T-helper 22 cell (primary cell): ENCODE measurements at places on chromosomes 7 and 10.

DNA sequence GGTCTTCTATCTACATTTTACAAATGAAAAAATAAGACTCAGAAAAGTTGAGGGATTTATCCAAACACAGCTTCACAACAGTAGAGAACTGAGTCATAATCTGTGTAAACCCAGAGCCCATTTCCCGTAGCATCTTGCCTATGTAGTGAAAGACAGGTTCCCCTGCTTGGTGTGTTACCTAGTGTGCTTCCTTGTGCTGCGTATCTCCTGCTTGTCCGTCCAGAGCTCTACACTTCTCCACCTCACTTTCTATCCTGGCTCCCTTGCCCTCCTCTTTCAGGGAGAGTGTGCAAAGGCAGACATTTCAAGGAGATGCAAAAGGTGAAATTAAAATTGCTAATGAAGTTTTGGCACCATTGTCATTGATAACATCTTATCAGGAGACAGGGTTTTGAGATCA is 1.4 kb upstream of the ASNS start:
- DNase-seq, result no peak

DNA sequence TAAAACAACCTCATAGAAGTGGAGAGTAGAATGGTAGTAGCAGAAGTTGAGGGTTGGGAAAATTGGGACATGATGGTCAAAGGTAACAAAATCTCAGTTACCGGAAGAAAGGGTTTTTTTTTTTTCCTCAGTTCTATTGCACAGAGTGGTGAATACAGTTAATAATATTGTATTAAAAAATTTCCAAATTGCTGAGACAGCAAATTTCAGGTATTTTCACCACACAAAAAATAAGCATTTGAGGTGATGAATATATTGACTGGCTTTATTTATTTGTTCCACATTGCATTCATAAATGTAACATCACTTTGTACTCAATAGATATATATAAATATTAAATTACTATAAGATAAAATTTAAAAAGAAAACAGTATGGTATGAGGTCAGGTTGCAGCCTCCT is 373.8 kb downstream of the ETV1 start:
- DNase-seq, result no peak

DNA sequence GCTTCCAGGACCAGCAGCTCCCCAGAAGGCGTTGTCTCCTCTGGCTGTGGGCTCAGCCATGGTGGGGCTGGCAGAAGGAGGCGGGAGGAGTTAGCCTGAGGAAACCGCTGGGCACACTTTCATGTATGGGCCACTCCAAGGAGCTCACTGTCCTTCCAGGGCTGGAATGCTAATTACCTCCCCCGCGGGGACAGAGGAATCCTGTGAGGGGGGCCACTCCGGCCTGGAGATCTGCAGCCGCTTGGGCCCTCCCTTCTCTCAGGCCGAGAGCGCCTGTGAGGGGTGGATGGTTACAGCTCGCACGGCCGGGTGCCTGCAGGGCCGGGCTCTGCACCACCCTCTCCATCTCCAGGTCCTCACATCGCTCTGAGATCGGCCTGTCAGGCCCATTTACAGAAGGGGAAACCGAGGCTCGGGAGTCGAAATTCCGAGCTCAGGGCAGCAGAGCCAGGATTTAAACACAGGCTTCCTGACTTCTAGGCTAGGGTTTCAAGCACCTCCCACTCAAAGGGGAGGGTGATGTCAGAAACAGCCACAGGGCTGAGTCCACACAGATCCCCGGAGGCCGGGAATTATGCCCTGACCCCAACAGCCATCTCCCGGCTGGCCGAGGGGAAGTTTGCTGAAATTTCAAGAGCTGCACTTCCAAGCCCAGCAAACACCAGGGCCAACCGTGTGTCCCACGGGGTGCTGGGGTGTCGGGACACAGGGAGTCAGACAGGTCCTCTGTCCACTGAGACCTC is 59.1 kb downstream of the PDGFA start:
- DNase-seq, result no peak

GRCh38 chr10:99733366-99733765 is 1.3 kb downstream of the CUTC start:
- no peak for DNase-seq

- DNase-seq, result no peak
These were observed 288.9 kb downstream of the KLF6 start for GRCh38 chr10:3496138-3496537.

GRCh38 chr7:130150587-130150986 is 54.6 kb downstream of the TMEM209 start:
- DNase-seq, result no peak
